ENCODE measurements at places on chromosomes 2 and 18.

DNA sequence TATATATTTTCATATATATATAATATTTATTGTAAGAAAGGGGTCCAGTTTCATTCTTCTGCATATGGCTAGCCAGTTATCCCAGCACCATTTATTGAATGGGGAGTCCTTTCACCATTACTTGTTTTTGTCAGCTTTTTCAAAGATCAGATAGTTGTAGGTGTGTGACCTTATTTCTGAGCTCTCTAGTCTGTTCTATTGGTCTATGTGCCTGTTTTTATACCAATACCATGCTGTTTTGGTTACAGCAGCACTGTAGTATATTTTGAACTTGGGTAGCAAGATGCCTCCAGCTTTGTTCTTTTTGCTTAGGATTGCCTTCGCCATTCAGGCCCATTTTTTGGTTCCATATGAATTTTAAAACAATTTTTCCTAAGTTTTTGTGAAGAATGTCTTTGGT, 320.1 kb downstream of the CDH2 start:
- DNase-seq: no peak

DNA sequence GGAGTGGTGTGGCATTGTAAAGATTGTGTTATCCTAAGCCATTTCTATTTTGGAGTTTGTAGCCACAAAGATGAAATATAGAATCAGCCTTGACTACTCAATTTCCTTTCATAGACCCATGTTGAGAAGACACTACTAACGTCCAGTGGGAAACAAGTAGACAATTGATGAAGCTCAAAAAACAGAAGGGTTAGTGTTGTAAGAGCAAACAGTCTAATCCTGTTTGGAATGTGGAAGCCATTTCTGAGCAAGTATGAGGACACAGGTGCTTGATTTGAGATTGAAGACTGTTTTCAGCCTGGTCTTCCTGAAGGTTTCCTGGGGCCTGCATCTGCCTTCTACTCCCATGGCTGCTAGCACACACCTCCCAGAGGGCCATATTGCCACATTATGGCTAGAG, 29.1 kb downstream of the B3GNT2 start:
- no peak for DNase-seq

GRCh38 chr2:172313715-172314341, 113.6 kb upstream of the ITGA6 start:
- DNase-seq: no peak

DNA sequence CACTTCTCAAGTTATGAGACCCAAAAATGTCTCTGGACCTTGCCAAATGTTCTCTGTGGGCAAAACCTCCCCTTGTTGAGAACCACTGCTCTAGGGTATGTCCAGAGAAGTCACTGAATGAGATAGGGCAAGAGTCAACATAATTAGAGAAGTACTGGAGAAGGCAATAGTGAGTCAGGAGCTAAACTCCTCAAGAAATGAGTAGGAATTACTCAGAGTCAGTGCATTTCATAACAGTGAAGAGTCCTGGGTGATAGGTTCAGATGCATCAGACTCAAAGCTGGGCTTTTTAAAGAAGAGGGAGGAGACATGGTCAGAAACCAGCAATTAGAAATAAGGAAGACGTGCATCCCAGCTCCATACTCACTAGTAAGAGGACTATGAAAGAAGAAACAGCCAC, 38.6 kb upstream of the IHH start:
- DNase-seq: no peak

- DNase-seq: no peak
These were observed 277.3 kb downstream of the MBD2 start for GRCh38 chr18:53947092-53947640.

DNA sequence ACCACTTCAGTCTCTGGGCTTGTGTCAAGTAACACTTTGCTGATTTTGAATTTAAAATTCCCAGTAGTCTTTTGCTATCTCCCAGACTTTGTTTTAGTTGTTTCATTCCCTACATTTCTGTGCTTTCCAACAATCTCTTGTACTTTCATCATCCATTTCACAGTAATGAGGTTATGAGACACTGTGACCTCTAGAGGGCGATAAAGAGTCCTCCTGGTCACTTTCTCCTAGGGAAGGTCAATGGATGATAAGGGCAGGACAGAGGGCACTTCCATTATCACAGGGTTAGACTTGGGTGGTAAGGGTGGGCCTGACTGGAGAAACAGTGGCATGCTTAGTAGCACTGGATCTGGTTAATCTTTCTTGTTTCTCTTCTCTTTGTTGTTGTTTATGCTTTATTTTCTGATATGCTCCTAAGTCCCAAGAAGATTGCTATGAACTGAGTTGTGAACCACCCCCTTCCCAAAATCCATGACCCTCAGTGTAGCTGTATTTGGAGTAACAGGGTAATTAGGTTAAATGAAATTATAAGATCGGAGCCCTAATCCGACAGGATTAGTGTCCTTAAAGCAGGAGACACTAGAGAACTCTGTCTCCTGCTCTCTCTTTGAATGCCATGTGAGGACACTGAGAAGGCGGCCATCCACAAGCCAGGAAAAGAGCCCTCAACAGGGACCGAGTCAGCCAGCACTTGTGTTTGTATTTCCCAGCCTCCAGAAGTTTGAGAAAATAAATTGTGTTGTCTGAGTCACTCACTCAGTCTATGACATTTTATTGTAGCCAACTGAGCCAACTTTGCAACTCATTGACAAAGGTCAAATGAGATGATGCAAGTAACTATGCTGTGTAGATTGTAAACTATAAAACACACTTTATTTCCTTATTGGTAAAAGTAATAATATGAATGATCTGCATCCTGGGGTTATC, 779.2 kb downstream of the CNTNAP5 start:
- no peak for DNase-seq

DNA sequence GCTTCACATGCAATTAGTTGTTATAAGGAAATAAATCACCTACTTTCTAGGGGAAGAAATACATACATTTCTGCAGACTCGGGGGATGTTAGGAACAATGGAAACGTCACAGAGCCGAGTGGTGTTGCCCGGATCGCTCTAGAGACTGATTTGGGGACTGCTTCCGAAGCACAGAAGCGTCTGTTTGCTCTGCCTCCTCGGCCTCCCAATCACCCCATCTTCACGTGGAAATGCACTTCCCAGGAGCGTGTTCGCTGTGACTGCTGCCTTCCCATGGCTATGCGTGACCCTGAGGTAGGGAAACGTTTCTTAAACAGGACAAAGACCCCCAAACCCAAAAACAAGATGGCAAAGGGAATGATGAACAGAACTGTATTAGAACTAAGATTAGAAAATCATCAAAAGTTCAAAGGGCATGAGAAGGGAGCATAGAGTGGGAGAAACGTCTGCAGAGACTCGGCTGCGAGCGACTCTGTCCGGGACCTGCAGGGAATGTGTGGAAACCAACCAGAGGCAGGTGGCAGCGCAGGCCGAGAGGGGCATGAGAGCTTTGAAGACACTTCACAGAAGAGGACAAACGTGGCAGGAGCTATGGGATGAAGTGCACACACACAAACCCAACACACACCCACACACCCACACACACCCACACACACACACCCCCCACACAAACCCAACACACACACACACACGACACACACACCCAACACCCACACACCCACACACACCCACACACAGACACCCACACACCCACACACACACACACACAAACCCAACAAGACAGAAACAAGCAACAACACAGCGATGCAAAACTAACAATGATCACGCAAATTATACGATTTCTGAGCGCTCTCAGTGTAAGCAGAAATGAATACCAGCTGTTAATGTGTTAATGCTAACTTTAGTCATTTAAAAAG, 41.3 kb downstream of the RTP5 start:
- no peak for DNase-seq

DNA sequence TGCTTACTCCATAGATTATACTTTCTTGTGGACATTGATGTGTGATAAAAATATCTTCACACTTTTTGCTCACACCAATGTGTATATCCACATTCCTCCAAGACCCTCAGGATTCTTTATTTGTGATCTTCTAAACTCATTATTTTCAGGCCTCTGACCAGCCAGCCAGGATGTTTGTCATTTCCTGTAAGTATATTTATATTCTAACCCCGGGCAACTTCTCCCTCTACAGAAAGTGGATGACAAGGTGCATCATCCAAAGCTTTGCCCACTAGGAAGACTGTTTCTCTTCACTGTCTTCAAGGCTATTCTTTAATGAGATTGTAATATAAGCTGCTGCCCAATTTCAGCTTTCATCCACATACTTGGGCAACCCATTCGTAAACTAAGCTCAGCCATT, 3.6 kb upstream of the CWC22 start:
- DNase-seq: no peak

Data from stimulated activated CD8-positive, alpha-beta memory T cell treated with anti-CD3 and anti-CD28 coated beads, Interleukin-2, amount 100 ng/mL, for 1 hour (primary cell).